Fibroblast of upper back skin (primary cell): ENCODE measurements at places on chromosomes 12 and 14.

GRCh38 chr14:59771577-59771976 is 99.0 kb downstream of the RTN1 start:
- DNase-seq: peak; percentile 49

GRCh38 chr12:22691319-22691718 is 66.3 kb downstream of the ETNK1 start:
- DNase-seq: no peak

GRCh38 chr12:62331306-62331705 is 71.1 kb downstream of the USP15 start:
- DNase-seq: no peak

DNA sequence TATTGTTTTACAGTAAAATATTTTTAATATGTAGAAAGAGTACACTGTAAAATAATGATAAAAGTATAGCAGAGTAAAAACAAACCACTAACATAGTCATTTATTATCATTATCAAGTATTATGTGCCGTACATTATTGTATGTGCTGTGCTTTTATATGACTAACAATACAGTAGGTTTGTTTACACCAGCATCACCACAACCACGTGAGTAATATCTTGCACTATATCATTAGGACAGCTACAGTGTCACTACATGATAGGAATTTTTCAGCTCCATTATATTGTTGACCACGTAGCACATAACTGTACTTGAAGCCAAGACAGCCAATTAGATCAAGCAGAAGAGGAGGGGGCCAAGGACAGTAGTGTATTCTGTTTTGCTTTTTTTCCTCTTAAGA is 415.4 kb downstream of the RAD51B start:
- DNase-seq: peak; percentile 66
